ENCODE measurements at places on chromosomes 1 and 21.

- peak; percentile 74 for DNase-seq
Observed at GRCh38 chr1:211813590-211813989, 17.0 kb downstream of the LPGAT1 start.

DNA sequence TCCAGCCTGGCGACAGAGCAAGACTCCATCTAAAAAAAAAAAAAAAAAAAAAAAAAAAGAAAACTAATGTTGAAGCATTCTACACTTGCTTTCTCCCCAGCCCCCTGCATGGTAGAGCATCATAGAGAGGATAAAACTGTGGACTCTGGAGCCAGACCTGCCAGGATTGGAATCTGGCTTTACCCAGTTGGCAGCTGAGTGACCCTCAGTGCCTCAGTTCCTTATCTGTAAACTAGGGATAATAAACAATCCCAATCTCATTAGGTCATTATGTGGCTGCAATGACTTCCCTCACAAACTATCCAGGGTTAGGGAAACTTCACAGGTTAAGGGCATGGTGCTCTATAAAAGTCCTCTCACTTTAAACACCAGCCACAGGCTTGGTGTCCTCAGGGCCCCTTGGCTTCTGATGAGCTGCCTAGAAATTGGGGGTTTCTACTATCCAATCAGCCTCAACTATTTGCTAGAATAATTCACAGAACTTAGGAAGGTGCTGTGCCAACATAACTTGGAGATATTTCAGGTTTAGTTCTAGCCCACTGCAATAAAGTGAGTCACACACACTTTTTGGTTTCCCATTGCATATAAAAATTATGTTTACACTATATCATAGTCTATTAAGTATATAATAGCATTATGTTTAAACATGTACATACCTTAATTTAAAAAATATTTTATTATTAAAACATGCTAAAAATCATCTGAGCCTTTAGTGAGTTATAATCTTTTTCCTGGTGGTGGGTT is 180.5 kb upstream of the B3GALT2 start:
- DNase-seq, result peak; percentile 40

GRCh38 chr1:59089036-59089798 is 207.7 kb upstream of the FGGY start:
- DNase-seq, result no peak

DNA sequence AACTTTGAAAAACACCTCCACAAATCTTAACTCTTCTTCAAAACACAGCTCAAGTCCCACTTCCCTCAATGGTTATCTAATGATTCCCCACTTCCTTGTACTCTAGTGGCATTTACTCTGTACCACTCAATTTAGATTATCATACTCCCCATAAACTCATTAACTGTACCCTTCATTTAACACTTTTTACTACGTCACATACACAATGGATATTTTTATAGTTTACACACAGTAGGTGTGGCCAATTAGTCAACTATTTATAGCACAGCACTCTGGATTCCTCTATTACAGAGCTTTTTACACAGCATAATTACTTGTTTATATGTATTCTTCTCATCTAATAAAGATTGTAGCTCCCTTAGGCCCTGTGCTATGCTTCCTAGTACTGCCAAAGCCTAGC is 62.1 kb downstream of the FOXJ3 start:
- DNase-seq, result no peak

DNA sequence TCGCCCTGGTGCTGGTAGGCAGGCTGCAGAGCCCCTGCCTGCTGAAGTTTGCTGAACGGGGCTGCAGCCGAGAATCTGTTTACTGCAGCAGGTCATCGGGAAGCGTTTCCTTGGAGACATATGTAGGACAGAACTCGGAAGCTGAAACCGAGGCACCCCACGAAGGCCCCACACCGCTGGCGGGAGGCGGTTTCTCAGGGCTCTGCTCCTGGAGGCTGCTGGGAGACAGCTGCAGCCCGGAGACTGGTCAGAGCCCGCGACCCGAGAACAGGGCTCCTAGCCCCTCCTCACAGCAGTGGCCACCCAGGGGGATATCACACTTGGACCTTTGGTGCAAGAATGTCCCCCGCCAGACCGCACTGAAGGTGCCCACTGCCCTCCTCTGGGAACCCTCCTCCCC is 12.7 kb upstream of the PLCH2 start:
- no peak for DNase-seq

GRCh38 chr1:8025671-8026144 is 401 bp downstream of the ERRFI1 start:
- no peak for DNase-seq

GRCh38 chr21:42537106-42537742 is 23.6 kb downstream of the SLC37A1 start:
- peak; percentile 41 for DNase-seq

- no peak for DNase-seq
Observed at GRCh38 chr1:236039740-236040685, 24.9 kb downstream of the NID1 start.

GRCh38 chr1:178864326-178864725 is 6.6 kb downstream of the ANGPTL1 start:
- peak; percentile 4 for DNase-seq

DNA sequence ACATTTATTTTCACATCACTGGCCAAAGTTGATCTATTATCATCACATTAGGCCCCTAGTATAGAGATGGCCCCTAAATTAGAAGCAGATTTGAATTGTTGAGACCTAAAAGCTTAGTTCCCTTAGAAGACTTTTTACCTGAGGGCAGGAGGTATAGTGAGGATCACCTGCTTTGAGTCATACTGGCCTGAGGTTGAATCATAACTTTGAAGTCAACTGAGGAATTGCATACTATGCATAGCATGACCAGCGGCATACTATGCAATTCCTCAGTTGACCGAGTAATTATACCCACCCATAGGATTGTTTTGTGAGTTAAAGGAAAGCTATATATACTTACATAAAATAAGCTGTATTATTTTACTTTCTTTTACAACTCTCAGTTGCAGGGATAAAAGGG is 50.3 kb upstream of the DPH5 start:
- no peak for DNase-seq

GRCh38 chr1:180912211-180912800 is 391 bp upstream of the KIAA1614 start:
- DNase-seq, result peak; percentile 52

DNA sequence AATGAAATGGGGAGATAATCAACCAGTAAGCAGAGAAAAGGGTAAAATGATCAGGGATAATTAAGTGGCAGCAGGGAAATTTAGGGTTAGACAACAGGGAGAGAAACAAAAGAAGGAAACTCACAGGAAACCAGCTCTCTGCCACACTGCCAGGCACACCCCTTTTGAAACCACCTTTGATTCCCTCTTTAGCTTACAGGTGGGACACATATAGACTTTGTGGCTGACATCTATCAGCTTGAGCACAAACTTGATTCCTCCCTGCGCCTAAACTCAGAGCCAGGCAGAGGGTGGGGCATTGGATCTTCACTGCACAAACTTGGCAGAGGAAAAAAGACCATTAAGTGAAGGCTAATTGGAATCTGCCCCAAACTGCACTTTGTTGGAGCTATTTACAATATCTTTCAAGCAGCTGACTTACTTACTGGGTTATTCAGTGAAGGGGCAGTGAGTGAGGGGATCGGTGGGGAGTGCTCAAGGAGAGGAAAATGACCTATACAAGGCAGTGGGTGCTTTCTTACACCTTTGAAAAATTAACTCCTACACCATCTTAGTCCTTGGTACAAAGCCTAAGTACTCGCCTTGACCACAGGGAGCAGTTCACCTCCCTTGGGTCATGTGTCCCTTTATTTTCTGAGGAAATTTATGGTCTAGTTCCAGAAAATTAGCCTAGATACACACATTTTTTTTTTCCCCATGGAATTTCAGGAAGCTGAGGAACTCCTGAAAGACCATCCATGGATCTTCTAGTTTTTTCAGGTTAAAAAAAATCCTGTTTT is 60.2 kb downstream of the PBX1 start:
- DNase-seq, result no peak

GRCh38 chr1:91876781-91877573 is 9.0 kb downstream of the TGFBR3 start:
- no peak for DNase-seq

DNA sequence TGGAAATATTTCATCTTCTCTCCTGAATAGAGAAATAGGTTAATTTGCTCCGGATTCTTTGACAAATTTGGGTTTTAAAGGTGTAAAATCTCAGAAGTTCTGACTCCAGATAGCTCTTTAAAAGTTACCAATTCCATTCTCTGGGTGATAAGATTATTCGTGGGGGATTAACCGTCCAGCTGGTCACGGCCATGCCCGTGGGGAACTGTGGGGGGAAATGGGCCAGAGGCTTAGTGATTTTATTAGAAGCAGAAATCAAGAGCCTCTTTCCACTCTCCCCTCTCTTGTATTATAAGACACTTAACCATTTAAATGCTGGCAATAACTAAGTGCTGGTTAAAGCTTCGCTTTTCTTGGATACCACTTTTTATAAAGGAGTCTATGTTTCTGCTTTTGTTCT is 376.4 kb upstream of the KAZN start:
- DNase-seq, result no peak

DNA sequence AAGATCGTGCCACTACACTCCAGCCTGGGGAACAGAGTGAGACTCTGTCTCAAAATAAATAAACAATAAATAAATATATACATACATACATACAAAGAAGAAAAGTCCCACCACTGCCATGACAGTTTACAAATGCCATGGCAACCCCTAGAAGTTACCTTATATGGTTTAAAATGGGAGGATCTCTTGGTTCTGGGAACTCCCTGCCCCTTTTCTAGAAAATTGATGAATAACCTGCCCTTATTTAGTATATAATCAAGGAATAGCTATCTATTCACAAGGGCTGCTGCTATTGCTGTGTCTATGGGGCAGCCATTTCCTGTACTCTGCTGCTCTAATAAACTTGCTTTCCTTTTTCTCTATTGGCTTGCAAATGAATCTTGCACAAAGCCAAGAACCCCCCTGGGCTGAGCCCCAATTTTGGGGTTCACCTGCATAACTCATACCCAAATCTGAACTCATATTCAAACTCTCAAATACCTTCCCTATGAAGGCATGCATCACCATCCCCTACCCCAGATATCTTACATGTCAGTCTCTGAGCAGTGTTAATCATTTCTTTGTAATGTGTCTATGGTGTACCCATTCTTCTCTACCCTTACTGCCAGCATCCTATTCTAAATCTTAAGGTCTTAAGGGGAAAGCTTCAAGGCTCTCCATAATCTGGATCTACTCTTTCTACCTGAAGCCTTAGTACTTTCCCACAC is 9.0 kb downstream of the GON4L start:
- no peak for DNase-seq
